ENCODE measurements at places on chromosomes 6 and 20.

GRCh38 chr6:6721606-6722005, 133.1 kb downstream of the LY86 start:
- no peak for DNase-seq

DNA sequence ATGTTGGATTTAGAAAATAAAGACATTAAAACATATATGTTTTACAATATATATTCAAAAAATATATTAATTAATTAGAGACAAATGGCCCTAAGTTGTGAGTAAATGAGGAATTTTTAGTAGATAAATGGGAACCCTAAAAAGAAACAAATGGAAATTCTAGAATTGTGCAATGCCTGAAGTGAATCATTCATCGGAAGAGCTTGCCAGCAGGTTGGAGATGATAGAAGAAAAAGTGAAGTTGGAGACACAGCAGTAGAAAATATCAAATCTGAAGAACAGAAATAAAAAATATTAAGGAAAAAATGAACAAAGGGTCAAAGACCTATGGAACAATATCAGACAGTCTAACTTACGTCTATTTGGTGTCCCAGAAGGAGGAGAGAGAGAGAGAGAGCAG, 109.4 kb upstream of the NEDD9 start:
- DNase-seq = no peak

GRCh38 chr20:34983089-34983820, 27.6 kb downstream of the MYH7B start:
- no peak for DNase-seq

DNA sequence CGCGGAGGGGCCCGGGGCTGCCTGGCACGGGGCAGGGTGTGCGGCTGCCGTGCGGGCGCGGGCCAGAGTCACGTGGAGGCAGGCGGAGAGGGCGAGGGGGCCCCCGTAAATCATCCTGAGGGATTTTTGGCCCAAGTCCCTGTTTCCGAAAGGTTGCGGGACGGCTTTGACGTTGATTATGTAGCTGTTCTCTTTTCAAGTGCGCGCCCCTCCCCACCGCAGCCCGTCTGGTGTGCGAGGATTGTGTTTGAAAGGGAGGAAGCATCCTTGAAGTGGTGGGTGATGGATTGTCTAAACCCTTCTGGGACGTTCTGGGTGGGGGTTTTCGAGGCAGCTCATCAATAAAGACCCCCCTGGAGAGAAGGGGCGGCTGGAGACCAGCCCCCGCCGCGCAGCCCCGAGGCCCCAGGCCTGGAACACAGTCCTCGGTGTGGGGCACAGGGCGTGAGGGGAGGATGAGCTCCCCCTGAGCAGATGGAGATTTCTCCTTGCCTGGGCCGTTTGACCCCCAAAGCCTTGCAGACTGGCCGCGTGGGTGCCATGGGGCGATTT, 7.0 kb upstream of the FOXF2 start:
- no peak for DNase-seq

DNA sequence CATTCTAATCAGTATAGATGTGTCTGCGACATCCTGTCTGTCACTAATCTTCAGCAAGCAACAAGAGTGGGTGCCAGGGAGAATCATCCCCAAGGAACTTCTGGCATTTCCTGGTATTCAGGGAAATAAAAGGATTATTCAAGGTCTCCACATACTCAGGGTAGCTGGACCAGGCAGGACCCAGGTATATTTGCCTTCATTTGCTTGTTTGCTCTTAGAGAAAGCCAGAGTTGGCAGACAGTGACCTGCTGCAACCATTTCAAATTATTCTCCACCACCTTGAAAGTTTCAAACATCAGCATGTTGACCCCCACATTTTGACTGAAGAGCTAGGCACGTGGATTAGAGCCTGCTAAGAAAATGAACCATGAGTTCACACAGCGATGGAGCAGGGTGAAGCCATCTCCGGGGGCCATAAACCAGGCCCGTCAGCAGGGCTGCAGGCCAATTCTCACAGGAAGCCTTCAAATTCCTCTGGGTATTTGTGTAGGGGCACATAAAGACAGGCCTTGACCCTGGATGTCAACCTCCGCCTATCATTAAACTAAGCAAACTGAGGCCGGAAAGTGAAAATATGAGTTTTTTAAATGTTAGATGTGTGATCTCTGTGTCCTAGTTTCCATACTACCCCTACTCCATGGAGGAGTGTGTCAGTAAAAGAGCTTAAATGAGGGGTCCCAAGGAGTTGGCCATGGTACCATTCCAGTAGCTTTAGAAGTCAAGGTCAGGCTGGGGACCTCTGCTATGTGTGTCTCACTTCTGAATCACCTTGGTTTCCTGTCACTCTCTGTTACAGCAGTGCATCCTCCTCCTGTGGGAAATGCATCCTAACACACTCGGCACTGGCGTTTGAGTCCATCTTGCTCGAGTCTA, 32.9 kb downstream of the TRAM2 start:
- DNase-seq = no peak

GRCh38 chr6:37260444-37260843, 2.5 kb upstream of the TMEM217 start:
- DNase-seq = no peak

- no peak for DNase-seq
These were observed 47.1 kb downstream of the SLC26A8 start for GRCh38 chr6:35977308-35977707.

DNA sequence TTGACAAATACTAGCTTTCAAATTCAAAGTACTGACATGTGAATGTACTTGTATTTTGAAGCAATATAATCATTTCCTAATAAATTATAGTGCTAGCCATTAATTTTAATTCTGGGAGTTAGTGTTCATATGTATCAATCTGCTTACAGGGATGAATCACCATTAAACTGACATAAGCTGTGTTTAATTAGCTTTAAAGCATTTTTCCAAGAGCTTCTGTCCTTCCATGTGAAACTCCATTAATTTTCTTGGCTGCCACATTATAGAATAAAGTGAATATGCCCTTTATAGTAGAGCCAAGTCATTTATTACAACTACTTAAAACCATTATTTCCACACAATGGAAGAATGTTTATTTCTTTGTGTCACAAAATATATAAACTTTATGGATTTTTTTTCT, 150.8 kb downstream of the COL21A1 start:
- DNase-seq = no peak

- DNase-seq = no peak
These were observed 29.4 kb downstream of the NCOA5 start for GRCh38 chr20:46060301-46060881.

DNA sequence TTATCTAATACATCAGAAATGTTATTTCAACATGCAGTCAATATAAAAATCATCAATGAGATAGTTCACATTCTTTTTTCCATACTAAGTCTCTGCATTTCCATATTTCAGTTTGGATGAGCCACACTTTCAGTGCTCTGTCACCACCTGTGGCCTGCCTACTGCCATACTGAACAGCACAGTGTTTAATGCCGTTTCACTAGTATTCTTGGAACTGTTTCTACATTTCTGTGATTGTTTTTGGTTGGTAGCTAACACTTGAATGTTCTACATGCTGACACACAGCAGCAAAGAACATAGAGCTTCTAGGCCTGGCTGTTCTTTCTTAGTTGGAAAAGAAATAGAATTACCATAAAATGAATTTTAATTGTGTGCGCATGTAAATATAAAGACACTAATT, 61.4 kb upstream of the KIF25 start:
- DNase-seq = no peak

- no peak for DNase-seq
These were observed 83.5 kb downstream of the SCML4 start for GRCh38 chr6:107740496-107741190.

GRCh38 chr20:31691646-31692275, 30.9 kb downstream of the BCL2L1 start:
- peak; percentile 70 for DNase-seq

- no peak for DNase-seq
These were observed 108.3 kb downstream of the PSMB1 start for GRCh38 chr6:170444811-170445211.

DNA sequence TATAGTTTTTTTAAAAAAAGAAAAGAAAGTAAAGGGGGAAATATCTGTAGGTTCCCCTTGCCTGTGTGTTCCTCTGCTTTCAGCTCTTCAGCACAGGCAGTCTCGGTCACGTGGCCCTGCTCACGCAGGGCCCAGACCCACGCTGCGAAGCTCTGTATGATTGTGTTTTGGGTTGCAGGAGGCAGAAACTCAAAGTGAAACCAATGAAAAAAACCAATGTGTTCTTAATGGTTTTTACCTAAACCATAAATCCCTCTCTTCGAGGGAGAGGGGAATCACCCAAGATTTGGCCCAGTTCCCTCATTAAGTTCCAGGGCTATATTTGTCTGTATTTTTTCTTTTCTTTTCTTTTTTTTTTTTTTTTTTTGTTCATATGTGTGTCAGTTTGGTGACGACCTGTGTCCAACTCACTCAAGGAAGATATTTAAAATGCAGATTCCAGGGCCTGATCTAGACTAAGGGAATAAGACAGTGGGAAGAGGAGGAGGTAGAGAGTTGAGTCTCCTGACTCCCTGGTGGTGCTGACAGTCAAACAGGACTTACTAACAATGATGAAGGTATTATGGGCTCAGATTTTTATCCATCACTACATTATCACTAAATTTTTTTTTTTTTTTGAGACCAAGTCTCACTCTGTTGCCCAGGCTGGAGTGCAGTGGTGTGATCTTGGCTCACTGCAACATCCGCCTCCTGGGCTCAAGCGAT, 33.8 kb upstream of the RREB1 start:
- no peak for DNase-seq

Measured in BJ (cell line).